ENCODE measurements at places on chromosomes 5 and 9. TPM values are rescaled to one million over a fixed set of nuclear protein-coding genes. Genes with fewer than 3 reads are reported as not detected.

- no peak overlapping the region for H3K4me3 ChIP-seq
- no peaks in the 10 kb centered on the region for H3K36me3 ChIP-seq
- H3K27me3 ChIP-seq, result no peaks in the 10 kb centered on the region
Measured at GRCh38 chr5:114118511-114118910, 243.4 kb upstream of the KCNN2 start.

GRCh38 chr5:927172-928015 is 34.7 kb downstream of the TRIP13 start:
- no peak overlapping the region for H3K4me3 ChIP-seq
- no peaks in the 10 kb centered on the region for H3K36me3 ChIP-seq
- H3K27ac ChIP-seq, result no peak overlapping the region

DNA sequence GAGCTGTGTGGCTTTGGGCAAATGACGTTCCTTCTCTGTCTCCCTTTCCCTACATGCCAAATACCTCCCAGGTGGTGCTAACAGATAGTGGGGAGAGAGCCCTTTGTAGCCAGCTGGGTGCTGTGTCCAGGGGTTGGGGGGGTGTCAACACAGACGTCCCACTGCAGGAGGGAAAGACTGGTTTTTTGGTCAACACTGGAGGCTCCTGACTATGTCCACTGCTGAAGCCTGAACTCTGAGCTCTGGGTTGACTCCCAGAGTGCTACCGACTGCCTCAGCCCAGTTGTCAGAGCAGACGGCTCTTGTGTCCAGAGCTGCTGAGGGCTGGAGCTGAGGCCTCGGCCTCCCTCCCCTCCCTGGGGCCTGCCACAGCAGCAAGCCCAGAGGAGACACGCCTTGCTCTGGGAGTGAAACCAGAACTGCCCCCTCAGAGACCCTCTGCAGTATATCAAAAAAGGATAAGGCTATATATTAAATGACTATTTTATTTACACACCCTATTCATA is 14.8 kb upstream of the SLC25A51 start:
- H3K4me1 ChIP-seq, result peaks cover 8% of the 10 kb centered on the region
- no peaks in the 10 kb centered on the region for H3K36me3 ChIP-seq
- H3K27me3 ChIP-seq, result no peaks in the 10 kb centered on the region
- DNase-seq, result peak; percentile 61
- no peak overlapping the region for H3K27ac ChIP-seq
- no peak overlapping the region for H3K4me3 ChIP-seq

DNA sequence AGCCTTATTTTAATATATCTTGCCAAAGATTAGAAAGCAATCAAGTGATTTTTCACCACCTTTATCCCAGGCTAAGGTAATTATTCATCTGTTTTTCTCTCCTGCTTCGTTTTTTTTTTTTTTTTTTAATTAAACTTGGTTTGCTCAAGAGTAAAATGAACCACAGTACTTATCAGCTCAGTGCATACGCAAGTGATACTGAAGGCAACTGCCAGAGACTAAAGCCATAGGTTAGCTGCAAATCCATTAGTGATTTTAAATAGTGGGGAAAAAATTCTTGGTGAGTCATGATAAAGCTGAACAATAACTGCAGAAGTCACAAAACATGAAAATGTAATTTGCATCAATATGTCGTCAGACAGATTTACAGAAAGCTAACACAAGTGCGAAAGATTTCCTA is 829.1 kb downstream of the PTPRD start:
- H3K4me3 ChIP-seq, result no peak overlapping the region
- H3K27me3 ChIP-seq, result no peaks in the 10 kb centered on the region
- no peak overlapping the region for H3K27ac ChIP-seq

Gene LRRC19
- not detected for polyA plus RNA-seq

Gene BSPRY
- polyA plus RNA-seq, result 0.26 TPM

Gene DMGDH
- polyA plus RNA-seq, result 0.13 TPM

Gene BHMT
- not detected for polyA plus RNA-seq

Gene PCDHGA12
- polyA plus RNA-seq, result 0.54 TPM

Measured in spleen (tissue), 13 donors.